Cortex of kidney (tissue), 1 donor: ENCODE measurements at places on chromosomes 4 and X.

DNA sequence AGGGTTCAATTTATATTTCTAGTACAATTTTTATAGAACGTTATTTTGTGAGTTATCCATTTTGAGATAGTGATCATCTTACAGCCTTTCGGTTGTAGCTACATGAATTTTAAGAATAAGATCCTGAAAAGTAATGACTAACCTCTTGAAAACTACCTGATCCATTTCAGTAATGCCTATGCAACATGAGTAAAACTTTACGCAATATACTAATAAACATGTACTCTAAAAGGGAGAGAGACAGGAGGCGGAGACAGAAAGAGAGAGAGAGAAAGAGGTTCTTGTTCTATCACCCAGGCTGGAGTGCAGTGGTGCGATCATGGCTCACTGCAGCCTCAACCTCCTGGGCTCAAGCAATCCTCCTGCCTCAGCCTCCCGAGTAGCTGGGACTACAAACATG, 816.1 kb downstream of the CCSER1 start:
- no peak for DNase-seq

- DNase-seq: no peak
These were observed 30.3 kb downstream of the DAPP1 start for GRCh38 chr4:99846891-99847290.

- DNase-seq: no peak
These were observed 108.4 kb downstream of the EDA start for GRCh38 chrX:69724307-69724706.

GRCh38 chr4:130154901-130155300, 1058.9 kb downstream of the C4orf33 start:
- DNase-seq: no peak

DNA sequence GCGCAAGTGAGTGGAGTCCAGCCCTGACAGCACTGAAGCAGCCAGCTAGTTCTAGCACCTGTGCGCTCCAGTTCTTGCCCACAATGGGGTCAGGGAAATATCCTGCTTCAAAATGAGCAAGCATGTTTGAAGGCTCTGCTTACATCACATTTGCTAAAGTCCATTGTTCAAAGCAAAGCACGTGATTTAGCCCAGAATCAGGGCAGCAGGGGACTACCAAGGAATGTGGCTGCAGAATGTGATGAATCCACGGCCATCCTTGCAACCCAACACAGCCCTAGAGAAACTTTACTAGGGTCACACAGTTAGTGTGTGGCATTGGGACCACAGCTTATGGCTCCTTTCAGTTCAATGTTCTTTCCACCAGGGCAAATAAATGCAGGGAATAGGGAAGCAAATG, 47.3 kb upstream of the SMIM31 start:
- DNase-seq: no peak

- no peak for DNase-seq
These were observed 36.9 kb downstream of the PDLIM5 start for GRCh38 chr4:94488670-94489069.

GRCh38 chr4:37715889-37716402, 29.8 kb upstream of the RELL1 start:
- DNase-seq: no peak

DNA sequence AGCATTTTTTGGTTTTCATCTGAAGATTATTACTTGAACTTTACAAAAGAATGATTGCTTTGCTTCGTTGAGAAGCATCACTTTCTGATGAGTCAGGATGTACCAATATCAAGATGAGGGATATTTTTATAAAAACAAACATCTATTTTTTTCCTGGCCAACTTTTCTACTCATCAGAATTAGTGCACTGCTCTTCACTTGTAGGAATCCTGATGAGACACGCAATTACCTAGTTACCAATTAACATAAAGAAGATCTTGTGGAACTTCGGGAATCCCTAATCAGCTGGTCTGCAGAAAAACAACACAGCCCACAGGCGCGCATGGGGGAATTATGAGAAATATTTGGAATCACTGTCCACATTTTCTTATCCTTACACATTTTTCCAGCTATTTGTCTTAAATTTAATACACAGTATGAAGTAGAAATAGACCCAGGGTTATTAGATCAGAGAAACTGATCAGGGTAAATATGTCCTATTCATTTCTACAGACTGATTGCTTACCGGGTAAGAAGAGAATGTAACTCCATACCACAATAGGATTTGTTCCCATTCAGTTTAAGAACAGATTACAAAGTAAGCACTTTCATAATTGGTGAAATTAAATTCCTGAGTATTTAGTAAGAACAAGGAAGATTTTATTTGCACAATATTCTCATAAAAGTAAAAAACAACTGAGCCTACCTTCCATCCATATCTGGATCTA, 50.9 kb downstream of the MFAP3L start:
- DNase-seq: no peak

GRCh38 chr4:85951099-85951498, 408.8 kb downstream of the MAPK10 start:
- DNase-seq: no peak

- DNase-seq: no peak
These were observed 50.2 kb upstream of the TADA2B start for GRCh38 chr4:6992728-6993677.

DNA sequence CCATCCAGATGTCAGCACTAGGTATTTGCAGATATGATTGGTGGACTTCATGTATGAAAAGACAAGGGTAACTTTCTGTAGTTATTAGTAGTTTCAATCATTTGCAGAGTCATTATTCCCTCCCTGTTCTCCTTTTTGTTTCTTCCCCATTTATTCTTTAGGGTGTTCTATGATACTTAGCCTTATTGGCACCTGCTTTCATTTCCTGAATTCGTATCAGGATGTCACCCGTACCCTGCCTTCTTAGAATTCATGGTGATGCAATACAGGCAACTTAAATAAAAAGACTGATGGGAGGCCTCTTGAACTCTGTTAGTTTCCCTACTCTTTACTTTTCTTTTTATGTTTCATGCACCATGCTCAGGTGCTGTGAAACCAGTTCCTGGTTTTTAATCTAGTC, 24.2 kb downstream of the MAGED1 start:
- DNase-seq: no peak

DNA sequence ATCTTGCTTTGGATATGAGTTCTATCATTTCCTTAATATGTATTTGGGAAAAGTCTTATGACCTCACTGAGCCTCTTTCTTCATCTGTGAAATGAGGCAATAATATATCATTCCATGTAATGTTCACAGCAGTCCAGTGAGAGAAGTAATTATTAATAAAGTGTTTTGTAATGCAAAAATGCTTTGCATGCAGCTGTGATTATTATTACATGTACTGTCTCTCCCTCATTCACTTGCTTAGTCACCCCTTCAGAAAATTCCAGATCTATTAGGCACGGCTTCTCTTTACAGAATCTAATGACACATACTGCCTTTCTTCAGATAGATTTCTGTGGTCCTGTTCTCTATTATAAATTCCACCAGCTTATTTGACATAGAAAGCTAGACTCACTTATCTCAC, 53.5 kb upstream of the FGF13 start:
- DNase-seq: no peak

- DNase-seq: no peak
These were observed 6.7 kb upstream of the GABRE start for GRCh38 chrX:151981129-151981528.

DNA sequence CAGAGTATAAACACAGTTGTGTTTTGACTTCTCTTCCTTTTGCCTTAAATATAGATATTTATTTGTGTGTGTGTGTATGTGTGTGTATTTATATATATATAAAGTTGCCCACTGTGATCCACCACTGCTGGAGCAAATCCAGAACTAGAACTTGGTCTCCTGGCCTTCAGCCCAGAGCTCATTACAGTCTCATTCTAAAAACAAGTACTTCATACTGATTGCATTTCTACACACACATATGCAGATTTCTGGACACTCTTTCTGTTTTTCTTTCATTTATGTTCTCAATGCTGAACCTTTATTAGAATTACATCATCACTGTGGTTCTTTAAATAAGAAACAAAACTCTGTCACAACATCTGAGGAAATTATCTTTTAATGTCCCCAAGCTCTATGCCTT, 381 bp downstream of the TXK start:
- no peak for DNase-seq

- no peak for DNase-seq
These were observed 57.4 kb downstream of the NSD2 start for GRCh38 chr4:1928356-1929239.

DNA sequence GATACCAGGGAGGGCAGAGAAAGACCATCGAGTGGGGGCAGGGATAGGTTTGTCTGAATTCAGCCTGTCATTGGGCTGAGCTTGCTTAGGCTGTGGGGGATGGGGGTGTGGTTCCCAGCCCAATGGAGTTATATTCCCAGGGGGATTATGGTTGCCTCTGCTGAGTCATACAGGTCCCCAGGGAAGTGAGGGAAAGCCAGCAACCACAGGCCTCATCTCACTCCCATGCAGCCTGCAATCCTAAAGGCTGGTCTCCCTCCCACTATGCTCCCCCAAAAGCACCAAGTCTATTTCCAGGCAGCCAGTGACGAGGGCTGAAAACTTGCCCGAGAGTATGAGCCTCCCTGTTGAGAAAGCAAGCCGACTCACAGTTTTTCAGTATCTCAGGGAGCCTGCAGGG, 39.3 kb downstream of the AFM start:
- no peak for DNase-seq

GRCh38 chr4:1870328-1870577, 940 bp upstream of the NSD2 start:
- DNase-seq: no peak

- DNase-seq: no peak
These were observed 333.8 kb downstream of the C4orf33 start for GRCh38 chr4:129429581-129430320.

GRCh38 chr4:52873191-52873590, 11.1 kb downstream of the RASL11B start:
- DNase-seq: no peak

DNA sequence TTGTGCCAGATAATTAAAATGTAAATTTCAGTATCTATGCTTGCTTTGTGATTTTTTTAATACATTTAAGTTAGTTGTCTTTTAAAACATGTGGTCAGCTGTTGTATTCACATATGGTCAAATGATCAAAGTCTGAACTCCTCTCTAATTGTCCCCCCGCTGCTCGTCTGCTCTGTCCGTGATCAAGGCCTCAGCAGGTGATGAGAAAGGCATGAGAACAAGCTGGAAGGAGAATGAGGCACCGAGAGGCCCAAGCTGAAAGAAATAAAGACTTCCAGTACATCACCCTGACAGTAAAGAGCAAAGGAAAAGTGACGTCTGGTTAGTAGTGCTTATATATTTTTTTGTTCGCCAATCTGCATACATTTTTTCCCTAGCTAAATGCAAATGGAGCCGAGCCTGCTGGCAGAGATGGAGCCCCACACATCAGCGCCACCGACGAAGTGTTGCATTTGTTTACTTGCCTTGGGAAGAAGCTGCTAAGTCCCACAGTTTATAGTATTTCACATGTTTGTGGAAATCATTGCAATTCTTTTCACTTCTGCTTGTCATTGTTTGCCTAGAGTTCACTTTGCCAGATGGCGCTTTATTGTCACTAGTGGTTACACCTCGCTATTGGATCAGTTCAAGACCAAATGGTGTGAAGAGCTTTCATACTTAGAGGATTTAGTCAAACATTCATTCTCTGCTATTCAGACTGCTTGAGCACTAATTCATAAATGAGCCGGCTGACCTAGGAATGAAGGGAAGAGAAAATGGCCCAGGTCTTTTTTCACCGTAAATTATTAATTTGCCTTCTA, 181.5 kb downstream of the ZIC3 start:
- no peak for DNase-seq

DNA sequence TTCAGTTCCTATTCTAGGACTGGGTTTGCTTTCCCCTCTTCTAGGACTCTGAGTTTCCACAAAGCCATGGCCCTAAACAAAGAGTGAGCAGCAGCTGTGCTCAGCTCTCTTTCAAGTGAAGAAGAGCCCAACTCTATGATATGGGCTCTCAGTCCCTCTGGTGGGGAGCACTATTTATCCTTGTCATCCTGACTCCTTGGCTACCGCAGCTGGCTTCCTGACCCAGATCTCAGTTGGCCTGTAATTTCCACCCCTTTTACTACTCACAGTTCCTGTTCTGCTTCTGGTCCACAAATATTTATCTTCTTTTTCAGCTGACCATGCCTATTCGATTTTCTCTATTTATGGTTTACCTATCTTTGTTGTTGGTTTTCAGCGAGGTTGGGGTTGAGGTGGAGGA, 33.8 kb downstream of the F8 start:
- no peak for DNase-seq

DNA sequence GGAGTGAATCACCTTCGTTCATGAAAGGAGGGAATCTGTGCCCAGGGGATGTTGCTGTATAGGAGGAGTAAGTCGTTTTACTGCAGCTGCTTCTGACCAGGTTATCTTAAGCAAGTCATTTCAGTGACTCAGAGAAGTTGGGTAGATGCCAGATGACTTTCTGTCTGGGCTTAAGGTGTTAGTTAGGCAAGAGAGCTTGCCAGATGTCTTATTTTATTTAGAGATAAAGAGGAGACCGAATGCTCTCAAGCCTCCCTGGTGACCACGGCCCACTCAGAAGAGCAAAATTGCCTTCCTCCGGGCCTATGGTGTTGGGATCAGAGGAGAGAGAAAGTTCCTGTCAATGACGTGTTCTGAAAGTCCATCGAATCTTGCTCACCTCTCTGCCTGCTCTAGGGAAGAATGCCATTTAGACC, 16.3 kb upstream of the ZNF827 start:
- no peak for DNase-seq

- DNase-seq: no peak
These were observed 8.1 kb downstream of the RASL11B start for GRCh38 chr4:52870225-52870624.

DNA sequence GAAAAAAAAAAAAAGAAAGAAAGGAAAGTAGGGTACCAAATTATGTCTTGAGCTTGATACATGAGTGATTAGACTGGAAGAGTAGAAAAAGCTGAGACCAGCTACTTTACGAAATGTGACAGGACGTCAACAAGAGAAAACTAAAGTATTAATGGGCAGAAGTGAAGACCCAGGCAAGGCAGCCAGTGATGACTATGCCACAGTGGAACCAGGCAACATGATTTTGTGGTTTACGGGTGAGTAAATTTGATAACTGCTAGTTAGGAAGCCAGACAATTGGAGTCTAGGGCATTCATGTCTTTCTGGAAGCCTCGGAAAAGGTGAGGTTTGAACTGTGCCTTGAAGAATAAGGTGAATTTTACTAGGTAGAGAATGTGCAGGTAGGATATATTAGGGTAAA, 326.4 kb downstream of the TENM3 start:
- DNase-seq: no peak

GRCh38 chrX:110219920-110220319, 98.0 kb downstream of the AMMECR1 start:
- no peak for DNase-seq

- no peak for DNase-seq
These were observed 1079.8 kb downstream of the RAPGEF2 start for GRCh38 chr4:160182727-160183126.

DNA sequence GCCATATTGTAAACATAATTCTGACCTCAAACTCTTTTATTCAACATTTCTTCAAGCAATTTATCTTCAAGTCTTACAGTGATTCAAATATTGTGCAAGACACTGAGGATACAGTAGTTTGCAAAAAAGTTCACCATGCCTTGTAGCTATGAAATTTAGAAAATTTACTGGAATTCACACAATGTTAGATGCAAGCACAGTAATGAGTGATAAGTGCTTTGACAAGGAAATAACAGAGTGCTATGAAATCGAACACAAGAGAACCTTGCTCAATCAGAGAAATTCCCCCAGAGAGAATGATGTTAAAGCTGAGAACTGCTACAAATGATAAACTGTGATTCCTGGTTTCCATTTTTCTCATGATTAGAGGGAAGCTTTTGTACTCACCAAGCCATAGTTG, 952.9 kb downstream of the FAT4 start:
- no peak for DNase-seq
